ENCODE measurements at places on chromosomes 3 and 15. TPM values are rescaled to one million over a fixed set of nuclear protein-coding genes. Genes with fewer than 3 reads are reported as not detected.

DNA sequence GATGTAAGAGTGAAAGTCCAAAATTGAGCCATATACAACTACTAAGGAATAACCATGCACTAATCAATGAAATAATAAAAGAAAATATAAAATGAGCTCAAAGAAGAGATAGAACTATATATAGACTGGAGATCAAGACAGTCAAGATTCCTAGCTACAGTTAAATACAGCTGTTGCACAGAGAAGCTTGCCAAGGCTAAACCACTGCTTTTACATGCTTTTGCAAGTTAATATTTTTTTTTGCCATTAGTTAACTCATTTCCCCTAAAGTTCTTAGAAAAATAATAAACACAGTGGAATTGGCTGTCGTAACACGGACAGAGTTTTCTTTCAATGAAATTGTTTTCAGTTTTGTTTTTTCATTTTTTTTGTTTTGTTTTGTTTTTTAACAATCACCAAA lies 123.0 kb downstream of the VGLL3 start:
- DNase-seq = no peak

DNA sequence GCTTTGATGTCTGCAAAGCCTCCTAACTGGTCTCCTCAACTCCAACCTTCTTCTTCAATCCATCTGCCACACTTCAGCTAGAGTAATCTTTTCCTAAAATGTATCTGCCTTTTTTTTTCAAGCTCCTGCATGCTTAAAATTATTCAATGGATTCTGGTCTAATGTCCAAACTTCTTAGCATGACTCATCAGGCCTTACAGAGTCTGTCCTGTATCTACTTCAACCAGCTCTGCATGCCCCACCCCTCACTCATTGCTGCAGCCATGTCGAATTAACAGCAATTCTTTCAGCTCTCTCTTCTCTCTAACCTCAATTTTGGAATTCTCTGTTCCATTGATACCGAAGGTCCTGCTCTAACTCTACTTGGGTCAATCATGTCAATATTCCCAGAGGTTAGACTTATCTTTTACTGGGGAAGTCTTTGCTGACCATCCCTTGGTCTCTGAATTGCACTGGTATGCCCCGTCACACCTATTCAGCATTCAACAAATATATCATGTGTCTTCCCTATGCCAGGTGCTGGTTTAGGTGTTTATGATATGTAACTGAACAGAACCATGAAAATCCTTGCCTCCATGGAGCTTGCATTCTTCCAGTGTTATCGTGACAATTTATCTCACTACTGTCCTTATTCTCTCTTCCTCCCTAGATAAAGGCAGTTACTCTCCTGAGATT lies 88.5 kb upstream of the NANOGP8 start:
- DNase-seq = no peak

The SLC12A1 gene
- not detected for polyA plus RNA-seq

DNA sequence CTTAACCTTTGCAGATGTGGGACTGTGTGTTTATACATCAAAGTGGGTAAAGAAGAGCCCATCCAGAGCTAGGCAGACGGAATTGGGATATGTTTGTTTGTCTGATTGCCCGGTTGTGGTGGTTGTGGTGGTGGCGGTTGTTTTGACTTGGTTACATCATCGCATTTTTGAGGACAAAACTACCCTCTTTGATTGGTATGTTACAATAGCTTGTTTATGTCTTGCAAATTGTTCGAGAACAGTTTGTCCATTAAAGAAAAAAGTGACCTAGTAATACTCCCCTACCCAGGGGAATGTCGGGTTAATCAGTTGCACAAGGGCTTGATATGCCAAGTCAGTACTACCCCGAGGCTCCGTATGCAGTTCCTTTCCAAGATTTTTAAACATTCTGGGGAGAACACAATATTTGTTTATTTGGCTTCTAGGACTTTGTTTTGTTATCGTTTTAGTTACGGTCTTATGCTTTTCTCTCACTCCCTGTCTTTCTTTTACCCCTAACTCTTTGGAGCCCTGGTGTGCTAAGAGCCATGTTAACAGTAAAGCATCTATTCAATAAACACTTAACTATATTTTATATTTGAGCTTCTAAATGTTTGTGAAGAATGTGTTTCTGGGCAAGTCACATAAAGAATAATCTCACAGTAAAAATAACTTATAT lies 315.4 kb downstream of the LPP start:
- no peak for DNase-seq

The LRRC3B gene
- 0.40 TPM for polyA plus RNA-seq

DNA sequence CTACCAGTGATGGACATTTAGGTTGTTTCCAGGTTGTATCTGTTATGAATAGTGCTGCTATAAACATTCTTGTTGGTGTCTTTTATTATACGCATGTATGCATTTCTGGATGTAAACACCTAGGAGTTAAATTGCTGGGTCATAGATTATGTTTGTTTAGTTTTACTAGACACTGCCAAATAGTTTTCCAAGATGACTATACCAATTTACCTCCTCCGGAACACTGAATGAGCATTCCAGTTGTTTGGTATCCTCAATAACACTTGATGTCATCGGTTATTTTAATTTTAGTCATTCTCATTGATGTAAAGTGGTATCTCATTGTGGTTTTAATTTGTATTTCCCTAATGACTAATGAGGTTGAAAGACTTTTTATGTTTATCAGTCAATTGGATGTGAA lies 36.6 kb upstream of the ARID3B start:
- no peak for DNase-seq

DNA sequence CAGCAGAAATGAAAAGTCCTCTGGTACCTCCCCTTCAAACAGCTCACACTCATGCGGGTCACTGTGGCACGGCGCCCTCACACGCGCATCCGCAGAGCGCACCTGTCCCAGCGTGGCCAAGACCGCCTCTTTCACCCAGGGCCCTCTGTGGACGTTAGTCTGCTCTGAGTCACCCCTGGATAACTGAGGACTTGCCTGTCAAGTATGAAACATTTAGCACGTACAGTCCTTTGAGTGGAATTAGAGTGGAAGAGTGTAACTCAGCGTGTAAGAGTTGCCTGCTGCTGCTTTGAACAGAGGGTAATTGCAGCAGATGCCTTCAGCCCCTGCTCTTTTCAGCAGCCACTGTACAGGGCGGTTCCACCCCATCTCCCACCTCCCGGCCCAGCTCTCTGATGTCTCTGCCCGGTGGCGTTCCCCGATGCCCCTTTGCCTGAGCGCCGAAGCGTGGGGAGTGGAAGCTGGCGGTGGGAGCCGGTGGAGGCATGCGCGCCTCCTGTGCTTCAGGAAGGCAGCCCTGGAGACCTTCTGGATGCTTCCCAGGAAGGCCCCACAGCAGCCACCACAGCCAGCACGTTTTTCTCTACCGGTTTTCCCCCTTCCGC lies 23.0 kb downstream of the CPN2 start:
- no peak for DNase-seq

The CP gene
- polyA plus RNA-seq = 2.1 TPM

The SOX14 gene
- polyA plus RNA-seq = not detected

GRCh38 chr3:14434498-14435151 lies 32.2 kb downstream of the SLC6A6 start:
- DNase-seq = no peak

The PTPN9 gene
- polyA plus RNA-seq = 34.8 TPM

- DNase-seq = no peak
Observed at GRCh38 chr3:42732196-42732828, 29.7 kb upstream of the HHATL start.

The ACP3 gene
- 8.5 TPM for polyA plus RNA-seq

DNA sequence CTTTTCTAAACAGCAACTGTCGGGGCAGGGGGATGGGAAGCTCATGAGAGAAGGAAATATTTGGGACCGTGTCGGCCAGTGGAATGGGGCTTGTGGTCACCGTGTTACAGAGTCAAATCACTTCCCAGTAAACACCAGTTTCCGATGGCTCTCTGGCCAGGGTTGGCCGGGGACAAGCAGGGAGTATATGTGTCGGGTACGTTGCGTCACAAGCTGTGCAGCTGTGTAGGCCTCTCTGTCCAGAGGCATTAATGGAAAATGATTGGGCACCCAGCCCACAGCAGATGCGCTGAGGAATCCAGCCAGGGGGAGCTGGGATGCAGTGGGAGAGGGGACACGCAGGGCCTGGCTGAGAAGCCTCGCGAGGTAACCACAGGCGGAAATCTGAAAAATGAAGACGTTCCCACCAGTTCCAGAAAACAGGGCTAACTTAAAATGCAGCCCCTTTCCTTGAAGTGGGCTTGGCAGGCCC lies 15.8 kb upstream of the ALDH1A3 start:
- peak; percentile 21 for DNase-seq

- no peak for DNase-seq
Observed at GRCh38 chr15:95880630-95881029, 449.9 kb upstream of the NR2F2 start.

DNA sequence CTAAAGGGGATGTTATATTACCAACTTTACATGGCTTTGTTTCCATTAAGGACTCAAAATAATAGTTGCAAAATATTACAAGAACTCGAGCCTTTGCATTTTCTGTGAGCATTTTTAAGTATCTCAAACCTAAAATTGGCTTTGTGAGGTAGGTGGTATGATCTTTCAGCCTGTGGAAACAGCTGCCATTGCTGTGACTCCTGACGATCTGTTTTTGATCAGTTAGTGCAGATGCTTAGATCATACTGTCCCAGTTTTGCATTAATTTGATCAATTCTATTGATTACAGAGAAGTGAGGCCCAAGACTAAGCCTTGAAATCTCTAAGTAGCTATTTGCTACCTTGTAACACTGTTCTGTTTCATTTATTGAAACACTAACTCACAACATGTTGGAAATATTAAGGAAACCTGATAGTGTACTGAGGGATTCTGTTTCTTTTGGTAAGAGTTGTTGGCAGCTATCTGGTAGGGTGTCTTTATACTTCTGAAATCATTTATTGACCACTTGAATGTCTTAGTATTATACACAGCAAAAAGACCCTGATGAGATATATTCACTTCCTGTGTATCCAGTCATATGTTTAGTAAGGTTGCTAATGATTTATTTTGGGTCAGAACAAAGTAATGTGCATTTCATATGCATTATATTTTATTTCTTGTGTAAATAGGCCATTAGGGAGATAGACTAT lies 14.8 kb downstream of the SKIL start:
- no peak for DNase-seq

DNA sequence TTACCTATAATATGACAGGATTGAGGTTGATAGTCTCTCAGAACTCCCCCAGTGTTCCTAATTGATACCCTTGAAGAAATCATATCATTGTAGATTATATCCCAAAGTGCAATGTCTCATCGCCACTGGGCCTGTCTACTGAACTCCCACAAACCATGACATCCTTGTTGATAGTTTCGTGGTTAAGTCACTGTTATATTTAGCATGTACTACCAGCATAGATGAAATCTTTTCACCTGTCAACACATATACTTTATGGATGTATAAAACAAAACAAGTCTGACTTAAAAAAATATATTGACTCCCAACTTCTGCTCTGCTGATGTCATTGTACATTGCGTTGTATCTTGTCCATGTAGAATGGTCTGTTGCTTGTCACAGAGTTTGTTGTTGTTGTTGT lies 128.1 kb downstream of the IQCH start:
- DNase-seq = no peak

DNA sequence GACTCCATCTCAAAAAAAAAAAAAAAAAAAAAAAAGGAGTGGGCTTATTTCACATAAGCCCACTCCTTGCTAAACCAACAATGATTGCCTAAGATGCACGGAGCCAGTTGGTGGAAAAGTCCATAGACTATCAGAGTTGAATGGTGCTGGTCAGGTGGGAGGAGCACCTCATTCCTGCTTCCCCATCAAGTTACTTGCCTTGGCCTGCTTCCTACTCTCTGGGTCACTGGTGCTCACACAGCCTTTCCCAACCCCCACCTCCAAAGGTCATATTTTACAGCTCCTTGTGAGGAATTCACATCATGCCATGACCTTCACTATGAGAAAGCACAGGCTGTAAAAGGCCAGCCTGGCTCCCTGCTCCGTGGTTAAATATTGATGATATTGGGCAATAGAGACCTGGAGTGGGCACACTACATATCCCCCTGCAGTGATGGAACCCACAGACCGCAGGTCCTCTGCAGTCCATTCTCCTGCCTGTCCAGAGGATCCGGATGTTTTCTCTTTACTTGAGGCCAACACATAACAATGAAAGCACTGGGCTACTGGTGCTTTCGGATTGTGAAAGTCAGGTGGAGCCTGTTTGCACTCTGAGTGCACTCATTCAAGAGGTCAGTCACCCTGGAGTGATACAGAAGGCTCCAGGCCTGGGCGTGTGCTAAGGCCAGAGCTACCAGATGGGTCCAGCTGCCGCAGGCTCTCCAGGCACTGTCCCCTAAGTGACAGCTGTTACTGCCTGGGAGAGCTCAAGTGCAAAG lies at the start of gene SLC51B:
SLC51B (plus strand) TSS at position 664 of the 758 bp plus-strand sequence. CDS start 4,618 bp downstream, outside the sequence.
- no peak for DNase-seq

DNA sequence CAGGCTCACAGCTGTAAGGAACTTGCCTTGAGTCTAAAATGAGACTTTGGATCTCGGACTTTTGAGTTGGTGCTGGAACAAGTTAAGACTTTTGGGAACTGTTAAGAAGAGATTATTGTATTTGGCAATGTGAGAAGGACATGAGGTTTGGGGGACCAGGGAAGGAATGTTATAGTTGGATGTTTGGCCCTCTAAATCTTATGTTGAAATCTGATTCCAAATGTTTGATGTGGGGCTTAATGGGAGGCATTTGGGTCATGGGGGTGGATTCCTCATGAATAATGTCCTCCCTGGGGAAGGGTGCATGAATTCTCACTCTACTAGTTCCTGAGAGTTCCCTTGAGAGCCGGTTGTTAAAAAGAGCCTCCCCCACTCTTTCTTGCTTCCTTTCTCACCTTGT lies 18.5 kb upstream of the CHCHD6 start:
- no peak for DNase-seq
